ENCODE measurements at places on chromosomes 3 and 15.

DNA sequence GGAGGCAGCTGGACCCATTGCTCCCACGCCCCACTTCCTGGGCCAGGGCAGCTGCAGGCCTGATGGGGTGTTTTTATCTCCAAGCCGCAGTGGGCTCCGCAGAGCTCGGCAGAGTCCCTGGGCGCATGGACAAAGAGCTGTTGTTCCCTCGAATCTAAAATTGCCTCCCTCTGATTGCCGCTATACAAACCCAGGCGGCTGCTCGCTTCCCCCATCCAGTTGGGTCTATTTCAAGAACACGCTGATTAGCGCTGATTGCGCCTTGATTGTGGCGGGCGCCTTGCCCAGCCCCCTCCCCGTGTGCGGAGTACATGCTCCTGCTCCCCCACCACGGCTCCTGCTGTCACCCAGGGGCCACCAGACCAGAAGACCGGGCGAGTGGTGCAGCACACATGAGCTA, 43.4 kb upstream of the SLC6A1 start:
- DNase-seq: peak; percentile 67

- DNase-seq: no peak
Observed at GRCh38 chr3:151866711-151867410, 6.6 kb upstream of the SUCNR1 start.

GRCh38 chr3:156383441-156384025, 171.4 kb downstream of the SSR3 start:
- no peak for DNase-seq

DNA sequence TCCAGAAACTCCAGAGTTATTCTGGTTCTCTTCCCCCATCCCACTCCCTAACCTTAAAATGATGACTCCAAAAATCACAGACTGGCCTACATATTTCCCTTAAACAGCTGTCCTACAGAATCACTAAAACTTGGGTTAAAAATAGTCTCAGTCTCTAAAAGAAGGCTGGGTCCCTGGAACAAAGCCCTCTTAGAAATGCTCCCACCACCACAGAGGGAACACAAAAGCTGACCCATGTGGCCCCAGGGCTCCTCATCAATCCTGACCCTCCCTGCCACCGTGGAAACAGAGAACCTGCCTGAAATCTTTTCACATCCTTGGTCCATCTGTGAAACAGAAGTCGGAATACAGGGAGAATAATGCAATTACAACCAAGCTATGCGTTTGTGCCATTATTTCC, 55.7 kb upstream of the DCLK3 start:
- DNase-seq: no peak

Data from midbrain (tissue), 1 donor.